ENCODE measurements at places on chromosomes 4 and X. TPM values are rescaled to one million over a fixed set of nuclear protein-coding genes. Genes with fewer than 3 reads are reported as not detected.

Gene ANOS1
- 20.2 TPM for total RNA-seq

Gene LGI2
- 4.8 TPM for total RNA-seq

Gene SLC6A8
- total RNA-seq = 10.0 TPM

Gene KIT
- 26.2 TPM for total RNA-seq

Gene SATL1
- 0.21 TPM for total RNA-seq

Gene MOSPD2
- 35.4 TPM for total RNA-seq

Gene CENPE
- 21.8 TPM for total RNA-seq

Gene GUCY1B1
- 34.5 TPM for total RNA-seq

Gene ITIH6
- 0.05 TPM for total RNA-seq

- no peak for DNase-seq
Observed at GRCh38 chrX:54482839-54483593, 13.0 kb downstream of the FGD1 start.

- DNase-seq = no peak
Observed at GRCh38 chrX:6661736-6662135, 126.8 kb upstream of the VCX3A start.

DNA sequence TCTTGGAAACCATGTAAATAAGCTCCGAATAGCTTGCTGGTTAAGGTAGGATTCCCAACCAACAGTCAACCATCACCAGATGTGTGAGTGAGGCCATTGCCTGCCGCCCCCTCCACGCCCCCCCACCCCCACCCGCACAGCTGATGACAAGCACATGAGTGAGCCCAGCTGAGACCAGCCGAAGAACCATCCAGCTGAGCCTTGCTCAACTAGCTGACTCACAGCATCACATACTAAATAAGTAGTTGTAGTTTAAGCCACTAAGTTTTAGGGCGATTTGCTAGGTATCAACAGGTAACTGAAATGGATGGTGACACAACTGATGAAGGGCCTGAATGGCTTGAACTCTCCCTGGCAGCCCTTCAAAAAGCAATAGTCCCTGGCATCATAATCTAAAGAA lies 1.6 kb upstream of the CCDC149 start:
- DNase-seq = no peak

DNA sequence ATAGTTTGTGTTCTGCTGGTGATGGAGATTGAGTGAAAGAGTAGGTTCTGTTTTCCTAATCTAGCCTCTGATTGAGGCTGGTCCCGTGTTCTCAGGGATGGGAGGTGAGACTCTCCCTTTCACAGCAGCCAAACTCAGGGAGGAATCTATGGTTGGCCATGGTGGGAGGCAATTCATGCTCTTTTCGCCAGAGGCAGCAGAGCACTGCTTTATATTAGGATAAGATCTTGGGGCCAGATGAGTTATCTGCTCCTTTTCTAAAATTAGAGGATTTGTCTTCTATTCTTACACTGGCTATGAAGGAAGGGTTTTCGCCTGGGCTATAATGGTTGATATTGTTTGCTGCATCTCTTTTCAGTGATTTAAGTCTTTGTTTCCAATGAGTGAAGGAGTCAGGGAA lies 63.9 kb upstream of the NLGN4X start:
- no peak for DNase-seq

GRCh38 chrX:153874366-153875125 lies 11.4 kb downstream of the L1CAM start:
- no peak for DNase-seq

DNA sequence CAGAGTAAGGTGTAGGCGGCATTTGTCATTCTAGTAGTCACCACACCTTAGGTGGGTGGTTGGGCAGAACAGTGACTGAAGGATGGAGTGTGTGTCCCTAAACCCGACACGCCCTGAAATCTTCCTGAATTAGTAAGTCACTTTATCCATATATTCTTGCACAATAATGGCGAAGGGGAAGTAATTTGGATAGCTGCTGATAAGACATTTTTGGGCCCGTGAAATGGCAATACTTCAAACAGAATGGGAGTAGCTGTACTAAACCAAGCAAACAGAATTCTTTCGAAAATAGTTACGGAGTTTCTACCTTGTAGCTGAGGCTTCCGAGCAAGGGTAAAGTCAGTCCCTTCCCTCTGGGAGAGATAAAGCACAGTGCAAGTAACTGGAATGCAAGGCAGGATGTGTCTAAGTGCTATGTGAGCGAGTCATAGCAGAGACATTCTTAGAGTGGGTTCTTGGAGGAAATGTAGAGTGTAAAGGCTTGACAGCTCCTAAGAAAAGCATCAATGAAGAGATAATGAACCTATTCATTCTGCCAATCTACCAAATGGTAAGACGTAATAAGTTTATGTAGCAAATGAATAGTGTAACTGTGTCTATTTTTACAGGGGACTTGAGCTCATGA lies 72.8 kb downstream of the CLCN5 start:
- no peak for DNase-seq

DNA sequence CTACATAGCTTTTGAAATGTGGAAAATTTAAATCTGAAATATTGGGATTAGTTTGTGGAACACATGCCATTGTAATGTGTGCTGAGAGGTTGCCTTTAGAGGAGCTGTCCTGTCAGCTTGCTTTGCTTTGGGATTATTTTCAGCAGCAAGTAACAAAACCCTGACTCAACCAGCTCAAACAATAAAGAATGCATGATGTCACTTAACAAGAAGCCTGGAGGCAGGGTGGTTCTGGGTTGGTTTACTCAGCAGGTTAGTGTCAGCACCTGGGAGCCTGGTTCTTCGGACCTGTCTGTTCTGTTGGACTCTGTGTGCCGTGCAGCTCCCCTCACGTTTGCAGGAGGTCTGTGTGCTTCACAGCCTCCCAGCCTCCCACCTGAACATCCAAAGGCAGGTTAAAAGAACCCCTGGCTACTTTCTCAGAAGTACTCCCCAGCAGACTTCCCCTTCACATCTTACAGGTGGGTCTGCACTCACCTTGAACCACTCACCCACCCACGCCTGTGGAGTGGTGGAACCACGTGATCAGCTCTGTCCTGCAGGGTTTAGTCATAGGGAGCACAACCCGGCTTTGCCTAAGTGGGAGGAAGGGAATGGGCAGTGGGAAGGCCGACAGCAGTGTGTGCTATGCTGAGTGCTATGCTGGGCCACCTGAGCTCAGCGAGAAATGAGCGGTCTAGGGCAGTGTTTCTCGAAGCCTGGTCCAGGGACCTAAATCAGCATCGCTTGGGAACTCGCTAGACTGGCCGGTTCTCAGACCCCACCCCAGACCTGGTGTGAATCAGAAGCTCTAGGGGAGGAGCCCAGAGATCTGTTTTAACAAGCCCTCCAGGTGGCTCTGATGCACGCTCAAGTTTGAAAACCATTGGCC lies 20.4 kb downstream of the TMEM131L start:
- DNase-seq = no peak

DNA sequence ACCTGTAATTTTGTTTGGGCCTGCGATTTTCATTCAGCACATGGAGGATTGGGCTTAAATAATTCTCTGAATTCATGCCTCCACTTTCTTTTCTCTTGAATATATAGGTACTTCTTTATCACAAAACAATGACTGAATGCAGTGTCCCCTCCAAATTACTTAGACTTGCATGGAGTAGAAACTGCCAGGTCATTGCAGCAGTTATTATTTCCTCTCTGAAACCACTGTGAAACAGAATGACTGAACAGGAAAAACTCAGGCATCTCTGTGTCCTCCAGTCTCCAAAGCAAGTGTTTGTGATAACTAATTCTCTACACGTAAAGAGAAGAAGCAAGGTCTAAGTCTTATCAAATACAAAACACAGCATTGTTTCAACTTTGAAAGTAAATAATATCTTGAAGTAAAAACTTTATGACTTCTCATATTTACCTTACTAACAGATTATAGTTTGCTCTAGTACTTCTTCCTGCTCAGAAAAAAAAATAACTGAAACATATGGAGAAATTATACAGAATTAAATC lies 144.5 kb upstream of the DIAPH2 start:
- DNase-seq = no peak

DNA sequence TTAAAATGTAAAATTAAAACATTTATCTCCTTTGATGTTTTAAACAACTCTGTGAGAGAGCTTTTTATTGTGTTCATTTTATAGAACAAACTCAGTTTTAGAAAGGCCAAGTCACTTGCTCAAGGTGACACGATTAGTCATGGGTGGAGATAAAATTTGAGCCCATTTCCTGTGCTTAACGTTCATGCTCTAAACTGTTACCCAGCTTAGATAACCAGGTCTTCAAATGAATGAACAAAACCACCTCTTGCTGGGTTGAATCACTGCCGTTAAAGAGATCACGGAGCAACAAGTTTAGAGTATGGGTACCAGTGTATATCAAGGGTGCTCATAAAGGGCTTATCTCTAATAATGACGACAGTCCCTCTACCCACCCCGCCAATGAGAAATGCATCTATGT lies 10.2 kb upstream of the CASK start:
- no peak for DNase-seq

- DNase-seq = no peak
Observed at GRCh38 chrX:39163581-39164126, 362.4 kb downstream of the MID1IP1 start.

- DNase-seq = no peak
Observed at GRCh38 chr4:166087569-166087968, 214.5 kb downstream of the TLL1 start.

DNA sequence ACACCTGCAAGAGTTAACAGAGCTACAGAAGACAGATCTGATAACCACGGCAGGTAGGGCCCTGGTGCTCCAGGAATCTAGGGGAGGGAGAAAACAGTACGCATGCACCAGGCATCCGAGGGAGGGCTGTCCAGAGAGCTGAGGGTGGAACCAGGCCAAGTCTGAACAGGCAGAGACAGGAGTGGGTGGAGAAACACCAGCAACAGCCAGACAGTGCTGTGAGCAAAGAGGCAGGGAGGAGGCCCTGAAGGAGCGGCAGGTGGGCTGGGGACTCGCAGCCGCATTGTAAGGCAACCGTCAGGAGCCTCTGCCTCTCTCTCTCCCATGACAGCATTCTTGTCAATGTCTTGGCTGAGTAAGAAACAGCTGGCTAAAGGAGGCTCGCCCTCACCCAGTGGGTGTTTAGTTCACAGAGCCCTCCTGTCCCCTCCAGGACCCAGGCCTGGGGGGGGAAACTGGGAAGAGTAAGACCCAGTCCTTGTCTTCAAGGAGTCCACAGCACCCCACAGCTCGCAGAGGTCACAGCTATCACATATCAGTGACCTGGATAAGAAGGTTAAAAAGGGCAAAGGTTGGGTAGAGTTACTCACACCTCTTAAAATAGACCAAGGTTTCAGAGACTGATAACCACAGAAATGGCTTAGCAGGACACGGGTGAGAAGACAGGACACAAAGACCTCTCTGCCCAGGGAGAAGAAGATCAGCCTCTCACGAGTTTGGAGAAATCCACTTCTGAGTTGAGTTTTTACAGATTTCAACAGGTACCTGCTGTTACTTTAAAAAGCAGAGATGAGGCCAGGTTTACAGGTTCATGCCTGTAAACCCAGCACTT lies 10.5 kb downstream of the ACSL1 start:
- peak; percentile 88 for DNase-seq

- no peak for DNase-seq
Observed at GRCh38 chr4:41323706-41324105, 67.0 kb downstream of the UCHL1 start.

DNA sequence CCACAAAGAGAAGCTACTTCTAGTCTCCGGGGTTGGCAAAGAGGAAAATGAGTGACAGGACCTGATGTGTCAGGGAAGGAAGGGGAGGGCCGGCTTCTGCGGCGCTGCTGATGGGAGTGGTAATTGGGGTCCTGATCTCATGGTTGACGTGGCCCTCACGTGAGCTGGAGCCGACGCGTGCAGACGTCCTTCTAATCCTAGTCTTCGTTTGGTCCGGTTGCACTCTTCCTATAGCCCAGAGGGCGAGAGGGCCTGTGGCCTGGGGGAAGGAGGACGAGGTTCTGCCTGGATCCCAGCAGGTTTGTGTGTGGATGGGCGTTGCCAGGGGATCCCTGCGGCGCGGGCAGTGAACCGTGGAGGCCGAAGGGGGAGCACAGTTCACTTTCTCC lies at the start of gene ARMCX1:
Gene ARMCX1 (plus strand): TSS at position 186 of the 389 bp plus-strand sequence. CDS start 2,384 bp downstream, outside the sequence.
- DNase-seq = peak; percentile 49

- DNase-seq = no peak
Observed at GRCh38 chr4:21413807-21414370, 534.7 kb downstream of the KCNIP4 start.

- no peak for DNase-seq
Observed at GRCh38 chr4:1187182-1187581, 14.8 kb upstream of the SPON2 start.
